ENCODE measurements at places on chromosomes 13 and 19.

GRCh38 chr19:16283210-16284061, 41.2 kb upstream of the KLF2 start:
- DNase-seq, result peak; percentile 58

DNA sequence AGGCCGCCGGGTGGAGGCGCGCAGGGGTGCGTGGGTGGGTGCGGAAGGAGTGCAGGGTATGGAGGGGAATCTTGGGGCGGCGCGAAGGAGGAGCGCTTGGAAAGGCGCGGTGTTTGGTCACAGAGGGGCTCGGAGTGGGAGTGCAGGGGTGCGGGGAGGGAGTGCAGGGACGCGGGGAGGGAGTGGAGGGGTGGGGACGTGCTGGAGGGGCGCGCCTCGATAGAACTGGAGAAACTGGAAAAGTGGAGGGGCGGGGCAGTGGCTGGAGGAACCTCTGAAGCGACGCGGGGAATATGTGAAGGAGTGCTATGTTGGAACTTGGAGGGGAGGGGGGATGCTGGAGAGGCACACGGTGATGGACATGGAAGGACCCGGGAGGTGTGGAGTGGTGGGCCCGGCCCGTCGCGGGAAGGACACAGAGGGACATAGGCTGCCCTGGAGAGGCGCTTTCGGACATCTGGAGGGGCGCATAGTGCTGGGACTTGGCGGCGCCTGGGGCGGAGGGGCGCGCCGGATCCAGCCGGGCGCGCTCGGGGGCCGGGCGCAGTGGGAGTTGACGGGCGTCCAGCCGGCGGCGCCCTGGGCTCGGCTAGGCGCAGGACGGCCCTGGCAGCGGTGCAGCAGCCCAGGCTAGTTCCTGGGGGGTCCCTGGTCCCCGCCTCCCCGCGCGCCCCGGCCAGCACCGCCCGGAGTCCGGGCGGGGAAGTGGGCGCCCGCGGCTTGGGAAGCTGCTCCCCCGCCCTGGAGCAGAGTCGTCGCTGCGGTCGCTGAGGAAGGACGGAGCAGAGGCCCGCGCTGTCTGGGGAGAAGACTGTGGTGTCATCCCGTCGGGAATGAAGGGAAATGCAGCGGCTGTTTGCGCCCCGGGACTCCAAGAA, 20.8 kb upstream of the SGCG start:
- no peak for DNase-seq

- no peak for DNase-seq
Observed at GRCh38 chr19:46082728-46083050, 41.8 kb downstream of the IGFL3 start.

- no peak for DNase-seq
Observed at GRCh38 chr13:51050021-51050830, 60.8 kb downstream of the C13orf42 start.

GRCh38 chr13:20776751-20777150, 3.0 kb upstream of the EEF1AKMT1 start:
- no peak for DNase-seq

- no peak for DNase-seq
Observed at GRCh38 chr13:18235756-18236527, 945.7 kb downstream of the TUBA3C start.

GRCh38 chr13:40464337-40465014, 202.0 kb downstream of the FOXO1 start:
- no peak for DNase-seq

DNA sequence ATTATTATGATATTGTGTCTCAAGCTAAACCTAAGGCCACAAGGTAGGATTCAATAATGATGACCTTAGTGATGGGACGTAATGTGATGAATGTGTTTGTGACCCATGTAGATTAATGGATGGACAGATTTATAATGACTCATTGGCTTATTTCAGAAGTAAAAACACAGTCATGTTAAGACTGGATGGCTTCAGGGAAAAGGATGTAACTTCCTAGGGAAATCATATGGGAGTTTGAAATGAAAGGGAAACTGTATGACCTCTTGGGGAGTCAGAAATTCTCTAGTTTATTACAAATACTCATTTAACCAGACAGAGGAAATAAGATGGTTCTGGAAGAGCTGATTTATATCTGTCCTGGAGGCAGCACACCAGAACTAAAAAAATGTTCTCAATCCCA, 2.9 kb downstream of the EDNRB start:
- no peak for DNase-seq

DNA sequence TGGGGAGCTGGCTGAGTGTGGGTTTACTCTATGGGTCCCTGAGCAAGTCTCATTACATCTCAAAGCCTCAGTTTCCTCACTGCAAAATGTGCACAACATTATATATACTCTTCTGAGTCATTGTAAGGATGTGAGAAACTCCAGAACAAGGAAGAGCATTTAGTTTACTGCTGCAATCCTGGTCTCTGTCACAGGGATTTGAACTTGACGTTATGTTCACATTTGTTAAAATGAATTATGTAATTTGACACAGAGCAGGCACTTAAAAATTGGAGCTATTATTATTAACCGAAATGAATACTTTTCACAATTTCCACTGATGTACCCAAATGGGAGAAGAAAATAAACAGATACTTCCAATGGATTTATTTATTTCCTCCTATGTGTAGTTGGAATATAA, 101.0 kb downstream of the STARD13 start:
- no peak for DNase-seq

- DNase-seq, result no peak
Observed at GRCh38 chr13:113992276-113993005, 18.6 kb upstream of the C13orf46 start.

- no peak for DNase-seq
Observed at GRCh38 chr13:104936304-104936703, 1599.2 kb downstream of the EFNB2 start.

GRCh38 chr13:99995589-99996380, 14.2 kb downstream of the ZIC2 start:
- no peak for DNase-seq

DNA sequence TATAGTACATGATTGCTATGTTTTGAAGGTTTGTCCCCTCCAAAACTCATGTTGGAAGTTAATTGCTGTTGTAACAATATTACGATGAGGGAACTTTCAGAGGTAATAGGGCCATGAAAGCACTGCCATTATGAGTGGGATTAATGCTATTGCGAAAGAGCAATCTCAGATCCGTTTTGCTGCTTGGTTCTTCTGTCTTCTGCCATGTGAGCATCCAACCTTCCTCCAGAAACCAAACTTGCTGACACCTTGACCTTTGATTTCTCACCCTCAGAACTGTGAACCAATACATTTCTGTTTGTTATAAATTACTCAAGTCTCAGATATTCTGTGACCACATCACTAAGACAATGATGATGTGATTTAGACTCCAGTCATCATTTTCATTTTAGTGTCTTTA, 2590.9 kb downstream of the PCDH9 start:
- no peak for DNase-seq

GRCh38 chr19:47518139-47518538, 3.3 kb upstream of the NAPA start:
- DNase-seq, result no peak

- DNase-seq, result no peak
Observed at GRCh38 chr19:3458229-3459088, 21.9 kb downstream of the SMIM24 start.

DNA sequence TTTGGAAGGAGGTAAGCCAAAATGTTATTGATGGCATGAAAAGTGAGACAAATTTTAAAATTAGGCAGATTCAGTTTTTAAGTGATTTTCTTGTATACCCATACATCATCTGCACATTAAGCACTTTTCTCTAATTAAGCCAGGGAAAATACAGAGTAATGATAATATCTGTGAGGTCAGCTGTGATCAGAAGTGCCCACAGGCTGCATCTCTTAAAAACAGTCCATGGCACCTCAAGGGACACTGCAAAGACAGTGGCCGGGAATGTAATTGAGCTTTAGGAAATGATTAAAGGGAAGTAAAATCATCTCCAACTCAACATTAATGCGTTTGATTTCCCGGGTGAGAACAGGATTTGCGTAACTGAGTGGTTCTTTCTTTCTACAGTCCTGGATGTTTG, 2.0 kb downstream of the COL4A1 start:
- DNase-seq, result no peak

GRCh38 chr19:2123682-2124387, 27.1 kb downstream of the IZUMO4 start:
- DNase-seq, result no peak

- peak; percentile 25 for DNase-seq
Observed at GRCh38 chr13:112154301-112155060, 87.5 kb downstream of the SOX1 start.

- no peak for DNase-seq
Observed at GRCh38 chr19:6596621-6597020, 5.7 kb upstream of the CD70 start.

- no peak for DNase-seq
Observed at GRCh38 chr19:47152632-47153031, 22.0 kb downstream of the SAE1 start.

DNA sequence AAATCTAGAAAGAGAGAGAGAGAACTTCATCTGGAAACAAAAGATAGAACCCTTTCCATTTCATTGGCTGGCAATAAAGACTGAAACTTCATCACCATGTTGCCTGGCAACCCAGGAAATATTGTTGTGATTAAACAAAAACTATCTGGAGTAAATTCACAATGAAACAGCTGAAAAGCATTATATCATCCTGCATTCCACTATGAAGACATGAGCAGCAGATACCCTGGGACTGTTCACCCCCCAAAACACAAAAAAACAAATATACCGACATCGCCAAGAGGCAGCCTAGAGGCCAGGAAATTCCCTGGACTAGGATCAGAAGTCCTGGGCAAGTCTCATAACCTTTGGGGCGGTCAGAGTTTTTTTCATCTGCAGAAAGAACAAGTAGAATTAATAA, 158.3 kb downstream of the FOXO1 start:
- DNase-seq, result no peak

DNA sequence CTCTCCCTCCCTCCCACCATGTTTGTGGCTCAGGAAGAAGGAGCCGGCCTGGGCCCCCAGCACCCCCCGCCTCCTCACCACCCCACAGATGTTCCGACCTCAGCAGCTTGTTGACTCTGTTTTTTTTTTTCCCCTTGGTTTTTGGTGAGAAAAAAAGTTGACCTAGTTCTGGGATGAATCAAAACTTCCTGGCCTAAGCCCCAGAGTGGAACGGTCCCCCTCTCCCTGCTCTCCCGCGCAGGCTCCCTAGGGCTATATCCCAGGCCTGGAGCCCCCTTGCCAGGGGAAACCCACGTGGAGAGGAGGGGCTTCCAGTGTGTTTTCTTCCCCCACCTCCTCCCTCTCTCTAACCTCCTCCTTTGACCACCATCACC, 4.0 kb downstream of the COL5A3 start:
- peak; percentile 25 for DNase-seq

- no peak for DNase-seq
Observed at GRCh38 chr19:7214324-7215089, 79.7 kb downstream of the INSR start.

- DNase-seq, result no peak
Observed at GRCh38 chr13:89497658-89498057, 1826.5 kb downstream of the SLITRK5 start.

- no peak for DNase-seq
Observed at GRCh38 chr19:34261334-34262109, 7.2 kb downstream of the GARRE1 start.

DNA sequence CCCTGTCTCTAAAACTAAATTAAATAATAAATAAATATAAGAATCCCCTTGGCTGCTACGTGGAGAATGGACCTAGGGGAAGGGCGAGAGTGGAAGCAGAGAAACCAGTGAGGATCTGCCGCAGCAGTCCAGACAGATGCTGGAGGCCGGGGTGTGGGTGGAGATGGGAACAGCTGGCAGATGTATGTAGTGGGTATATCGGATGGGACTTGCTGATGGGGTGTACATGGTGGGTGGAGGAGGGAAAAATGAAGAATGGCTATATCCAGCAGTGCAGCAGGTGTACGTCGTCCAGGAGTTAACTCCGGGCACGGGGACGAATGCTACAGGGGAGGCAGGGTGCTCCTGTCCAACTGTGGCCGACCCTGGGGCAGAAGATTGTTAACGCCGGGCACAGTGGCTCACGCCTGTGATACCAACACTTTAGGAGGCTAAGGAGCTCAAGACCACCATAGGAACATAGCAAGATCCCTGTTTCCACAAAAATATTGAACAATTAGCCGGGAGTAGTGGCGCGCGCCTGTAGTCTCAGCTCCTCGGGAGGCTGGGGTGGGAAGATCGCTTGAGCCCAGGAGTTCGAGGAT, 654 bp downstream of the CEP89 start:
- no peak for DNase-seq

DNA sequence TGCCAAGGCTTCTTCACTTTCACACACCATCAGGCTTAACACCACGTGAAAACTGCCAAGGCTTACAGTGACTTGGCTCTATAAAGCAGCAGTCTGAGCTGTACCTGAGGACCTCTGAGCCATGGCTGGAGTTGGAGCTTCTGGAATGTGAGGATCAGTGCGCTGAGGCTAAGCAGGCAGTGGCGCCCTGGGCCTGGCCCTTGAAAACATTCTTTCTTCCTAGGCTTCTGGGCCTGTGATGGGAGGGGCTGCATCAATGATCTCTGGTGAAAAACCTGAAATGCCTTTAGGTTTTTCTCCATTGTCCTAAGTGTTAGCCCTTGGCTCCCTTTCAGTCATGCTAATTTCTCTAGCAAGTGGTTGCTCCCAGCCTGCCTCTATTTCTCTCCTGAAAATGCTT, 192.5 kb upstream of the PCDH20 start:
- DNase-seq, result no peak

DNA sequence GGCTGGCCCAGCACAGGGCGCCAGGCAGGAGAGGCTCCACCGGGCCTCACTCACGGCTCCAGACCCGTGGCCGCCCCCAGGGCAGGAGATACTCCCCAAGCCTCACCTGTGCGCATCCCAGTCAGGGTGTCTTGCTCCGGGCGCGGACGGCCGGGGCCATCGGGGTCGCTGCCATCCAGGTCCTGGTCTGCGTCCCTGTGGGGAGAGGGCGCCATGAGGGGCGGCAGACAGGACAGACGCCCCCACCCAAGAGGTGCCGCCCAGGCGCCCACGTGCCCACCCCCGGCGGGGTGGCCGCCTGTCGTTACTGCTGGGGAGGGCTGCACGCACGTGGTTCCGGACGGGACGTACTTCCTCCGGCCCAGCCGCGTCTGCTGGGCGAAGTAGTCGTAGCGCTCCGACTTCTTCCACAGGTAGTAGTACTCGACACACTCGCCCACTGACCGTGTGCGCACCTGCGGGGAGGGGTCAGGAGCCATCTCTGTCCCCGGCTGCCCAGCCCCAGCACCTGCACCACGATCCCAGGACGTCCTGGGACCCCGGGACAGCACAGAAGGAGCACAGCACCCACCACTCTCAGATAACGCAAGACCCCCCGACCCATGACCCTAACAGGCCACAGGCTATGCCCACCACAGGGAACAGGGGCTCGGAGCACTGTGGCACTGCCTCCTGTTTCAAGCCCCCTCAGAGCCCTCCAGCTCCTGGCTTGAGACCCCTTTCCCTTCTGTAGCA, 17.4 kb upstream of the PLPP2 start:
- DNase-seq, result no peak
